ENCODE measurements at places on chromosomes 6 and 20.
A peak's percentile ranks its signal among the peaks of the same experiment; 100 is the strongest.

GRCh38 chr20:59102841-59103299 lies 60.3 kb upstream of the PRELID3B start:
- DNase-seq: no peak

DNA sequence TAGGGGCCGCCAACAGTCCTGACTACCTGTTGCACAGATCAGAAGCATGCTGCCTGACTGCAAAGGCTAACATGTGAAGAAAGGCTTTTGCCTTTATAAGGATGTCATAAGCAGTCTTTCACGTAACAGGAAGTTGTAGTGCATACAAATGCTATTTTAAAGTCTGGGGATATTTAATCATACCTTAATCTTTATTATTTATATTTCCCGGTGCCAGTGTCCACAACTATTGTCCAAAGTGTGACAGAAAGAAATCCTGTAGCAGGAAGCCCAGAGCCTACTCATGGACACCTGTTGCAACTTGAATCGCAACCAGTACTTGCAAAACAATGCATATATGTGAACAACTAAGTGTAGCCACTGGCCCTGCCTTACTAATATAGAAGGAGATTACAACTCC lies 235.8 kb downstream of the ALDH8A1 start:
- no peak for DNase-seq

DNA sequence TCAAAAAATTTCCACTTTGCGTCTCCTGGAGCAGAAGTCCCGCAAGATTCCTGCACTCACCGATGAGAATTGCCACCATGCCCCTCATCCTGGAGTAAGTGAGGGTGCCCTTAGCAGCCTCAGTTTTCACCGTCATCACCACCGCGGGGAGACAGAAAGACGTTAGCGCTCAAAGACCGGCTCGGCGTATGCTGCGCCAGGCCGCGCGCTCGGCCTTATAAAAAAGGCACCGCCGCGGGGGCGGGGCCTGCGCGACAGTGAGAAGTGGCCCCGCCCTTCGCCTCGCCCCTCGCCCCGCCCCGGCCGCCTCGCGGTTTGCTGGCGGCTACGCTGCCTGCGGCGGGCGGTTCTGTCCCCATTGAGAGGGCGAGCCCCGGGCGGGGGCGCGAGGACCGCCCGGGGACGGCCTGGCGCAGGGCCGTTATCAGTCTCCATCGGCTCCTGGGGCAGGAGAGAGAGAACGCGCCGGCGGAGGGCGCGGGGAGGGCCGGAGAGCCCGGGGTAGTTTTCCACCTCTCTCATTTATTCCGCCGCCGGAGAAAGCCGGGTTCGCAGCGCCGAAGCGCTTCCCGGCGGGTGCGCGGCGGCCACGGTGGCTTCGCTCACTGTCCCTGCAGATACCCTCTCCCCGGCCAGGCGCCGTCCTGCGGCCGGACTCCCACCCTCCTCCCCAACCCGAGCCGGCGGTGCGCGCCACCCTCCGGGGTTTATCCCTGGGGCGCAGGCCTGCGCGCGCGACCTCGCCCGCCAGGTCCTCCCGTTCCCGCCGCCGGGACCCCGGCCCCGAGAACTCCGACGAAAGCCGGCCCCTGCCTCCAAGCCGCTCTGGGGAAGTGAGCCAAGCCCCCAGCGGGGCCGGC lies 122.5 kb upstream of the SLC2A12 start:
- peak; percentile 90 for DNase-seq

GRCh38 chr6:157849288-157850017 lies 26.4 kb downstream of the SNX9 start:
- no peak for DNase-seq

GRCh38 chr6:25476126-25476525 lies 175.9 kb upstream of the SCGN start:
- no peak for DNase-seq

GRCh38 chr6:154337406-154338005 lies 19.1 kb downstream of the IPCEF1 start:
- DNase-seq: no peak

DNA sequence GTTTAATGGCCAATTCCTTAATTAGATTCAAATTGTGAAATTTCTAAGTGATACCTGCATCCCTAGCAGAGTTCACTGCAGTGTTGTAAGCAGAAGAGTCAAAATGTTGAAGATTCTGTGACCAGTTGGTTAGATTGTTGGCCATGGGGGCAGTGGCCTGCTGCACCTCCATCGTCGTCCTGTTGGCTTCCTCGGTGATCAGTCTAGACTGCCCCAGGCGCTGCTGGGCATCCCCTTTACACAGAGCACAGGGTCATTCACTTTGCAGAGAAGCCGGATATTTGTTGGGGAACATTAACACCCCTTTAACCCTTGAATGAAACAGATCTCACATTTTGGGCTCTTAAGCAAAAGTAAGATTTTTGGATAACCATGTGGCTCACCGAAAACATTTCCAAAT lies 60.7 kb downstream of the FAM229B start:
- DNase-seq: no peak
